ENCODE measurements at places on chromosomes 2 and 18.

DNA sequence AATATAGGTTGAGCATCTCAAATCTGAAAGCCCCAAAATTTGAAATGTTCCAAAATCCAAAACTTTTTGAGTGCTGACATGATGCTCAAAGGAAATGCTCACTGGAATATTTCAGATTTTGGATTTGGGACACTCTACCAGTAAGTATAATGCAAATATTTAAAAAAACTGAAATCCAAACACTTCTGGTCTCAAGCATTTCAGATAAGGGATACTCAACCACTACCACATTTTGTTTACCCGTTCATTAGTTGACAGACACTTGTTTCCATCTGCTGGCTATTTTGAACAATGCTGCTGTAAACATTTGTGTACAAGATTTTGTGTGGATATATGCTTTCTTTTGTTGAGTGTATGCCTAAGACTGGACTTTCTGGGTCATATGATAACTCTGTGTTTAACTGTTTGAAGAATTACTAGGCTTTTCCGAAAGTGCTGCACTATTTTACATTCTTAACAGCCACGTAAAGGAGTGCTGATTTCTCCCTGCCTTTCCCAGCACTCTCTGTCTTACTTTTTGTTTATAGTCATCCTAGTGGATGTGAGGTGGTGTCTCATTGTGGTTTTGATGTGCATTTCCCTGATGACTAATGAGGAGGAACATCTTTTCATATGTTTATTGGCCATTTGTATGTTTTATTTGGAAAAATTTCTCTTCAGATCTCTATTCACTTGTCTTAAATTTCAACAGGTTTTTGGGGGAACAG is 19.5 kb upstream of the DCDC2C start:
- no peak for DNase-seq

- DNase-seq: no peak
These were observed 1.7 kb upstream of the GATA6 start for GRCh38 chr18:22167471-22168241.

DNA sequence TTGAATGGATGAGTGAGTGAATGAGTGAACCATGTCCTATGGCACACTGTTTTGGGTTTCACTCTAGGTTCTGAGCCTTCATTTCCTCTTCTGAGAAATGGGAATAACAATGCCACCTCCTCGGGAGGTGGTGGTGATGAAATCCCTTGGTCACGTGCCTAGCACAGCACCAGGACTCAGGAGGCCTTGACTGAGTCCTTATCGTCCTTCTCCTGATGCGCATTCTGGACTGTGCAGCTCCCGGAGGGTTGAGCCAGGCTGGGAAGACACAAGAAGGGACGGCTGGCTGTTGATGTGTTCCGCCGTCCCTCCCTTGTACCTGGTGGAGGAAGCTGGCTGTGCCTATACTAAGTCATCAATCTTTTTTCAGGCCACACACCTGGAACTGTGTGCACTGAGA is 437.3 kb downstream of the ZNF521 start:
- DNase-seq: no peak

GRCh38 chr2:53253244-53253643 is 514.4 kb upstream of the CHAC2 start:
- no peak for DNase-seq

- DNase-seq: no peak
These were observed 63.2 kb upstream of the MGAT4A start for GRCh38 chr2:98793897-98794830.

- DNase-seq: no peak
These were observed 246.3 kb upstream of the MYT1L start for GRCh38 chr2:2577407-2577831.

All from keratinocyte (primary cell).